ENCODE measurements at places on chromosomes 5 and 9. TPM values are rescaled to one million over a fixed set of nuclear protein-coding genes. Genes with fewer than 3 reads are reported as not detected.

Gene PCAT7
- not detected for total RNA-seq

Gene CDX1
- total RNA-seq, result not detected

Gene C9
- not detected for total RNA-seq

Gene C5orf58
- total RNA-seq, result not detected

Gene ENTREP1
- total RNA-seq, result not detected

Gene MCIDAS
- not detected for total RNA-seq

Gene CYLC2
- not detected for total RNA-seq

Gene STK32A
- total RNA-seq, result not detected

Gene GFM2
- total RNA-seq, result 20.8 TPM

DNA sequence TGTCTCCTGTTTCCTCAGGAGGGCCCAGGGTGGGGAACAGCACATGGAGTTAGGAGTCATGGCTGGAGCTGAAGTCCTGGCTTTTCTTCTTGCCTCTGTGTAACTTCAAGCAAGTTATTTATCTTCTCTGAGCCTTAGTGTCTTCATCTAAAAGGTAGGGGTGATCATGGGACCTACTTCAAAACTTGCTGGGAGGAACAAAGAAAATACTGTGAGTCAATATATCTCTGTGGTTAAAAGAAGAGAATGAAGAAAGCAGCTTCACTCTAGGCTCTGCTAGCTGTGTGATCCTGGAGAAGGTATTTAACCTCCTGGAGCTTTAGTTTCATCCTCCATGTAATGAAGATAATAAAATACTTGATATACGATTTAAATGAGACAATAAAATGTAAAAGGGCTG lies 26.5 kb downstream of the AFAP1L1 start:
- no peak overlapping the region for H3K4me3 ChIP-seq
- peaks cover 26% of the 10 kb centered on the region for H3K27me3 ChIP-seq
- no peaks in the 10 kb centered on the region for H3K4me1 ChIP-seq
- H3K36me3 ChIP-seq, result no peaks in the 10 kb centered on the region

GRCh38 chr9:94938384-94938783 lies 211.9 kb downstream of the AOPEP start:
- no peak for DNase-seq
- H3K27ac ChIP-seq, result no peak overlapping the region
- peaks cover 4% of the 10 kb centered on the region for H3K4me1 ChIP-seq
- H3K27me3 ChIP-seq, result no peaks in the 10 kb centered on the region
- H3K36me3 ChIP-seq, result peaks cover 3% of the 10 kb centered on the region
- H3K4me3 ChIP-seq, result no peak overlapping the region

- no peak overlapping the region for H3K27ac ChIP-seq
- H3K4me1 ChIP-seq, result peaks cover 5% of the 10 kb centered on the region
- H3K27me3 ChIP-seq, result no peaks in the 10 kb centered on the region
- H3K36me3 ChIP-seq, result no peaks in the 10 kb centered on the region
These were observed 75.7 kb downstream of the PIP5K1B start for GRCh38 chr9:68780720-68781119.

DNA sequence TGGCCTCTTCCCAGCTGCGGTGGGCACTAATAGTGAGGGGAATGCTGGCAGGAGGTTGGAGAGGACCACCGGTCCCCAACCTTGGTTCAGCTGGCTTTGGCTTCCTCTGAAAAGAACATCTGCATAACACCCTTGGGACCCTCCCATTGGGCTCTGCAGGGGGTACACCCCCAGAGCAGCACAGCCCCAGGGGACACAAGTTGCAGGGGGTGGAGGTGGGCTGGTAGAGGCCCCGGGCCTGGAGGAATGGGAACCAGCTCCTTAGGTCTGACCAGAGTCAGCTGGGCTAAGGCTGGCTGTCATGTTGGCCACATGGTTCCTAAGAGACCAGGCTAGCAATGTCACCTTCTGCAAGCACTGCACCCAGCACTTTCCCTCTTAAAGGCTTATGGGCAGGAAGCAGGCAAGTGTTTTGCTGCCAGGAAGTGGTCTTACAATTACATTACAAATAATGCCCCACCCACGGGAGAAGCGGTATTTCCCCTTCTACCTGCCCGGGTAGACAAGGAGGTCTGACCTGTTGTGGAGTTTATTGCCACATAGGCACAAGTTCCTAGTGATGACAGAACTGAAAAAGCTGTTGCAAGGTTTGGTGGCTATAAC lies 18.1 kb downstream of the GCNT4 start:
- no peak overlapping the region for H3K4me3 ChIP-seq
- no peaks in the 10 kb centered on the region for H3K36me3 ChIP-seq
- DNase-seq, result peak; percentile 47
- H3K27me3 ChIP-seq, result no peaks in the 10 kb centered on the region

- DNase-seq, result no peak
- H3K4me3 ChIP-seq, result no peak overlapping the region
- no peaks in the 10 kb centered on the region for H3K4me1 ChIP-seq
- H3K27me3 ChIP-seq, result peaks cover 4% of the 10 kb centered on the region
These were observed 12.0 kb downstream of the ABLIM3 start for GRCh38 chr5:149153193-149153750.

DNA sequence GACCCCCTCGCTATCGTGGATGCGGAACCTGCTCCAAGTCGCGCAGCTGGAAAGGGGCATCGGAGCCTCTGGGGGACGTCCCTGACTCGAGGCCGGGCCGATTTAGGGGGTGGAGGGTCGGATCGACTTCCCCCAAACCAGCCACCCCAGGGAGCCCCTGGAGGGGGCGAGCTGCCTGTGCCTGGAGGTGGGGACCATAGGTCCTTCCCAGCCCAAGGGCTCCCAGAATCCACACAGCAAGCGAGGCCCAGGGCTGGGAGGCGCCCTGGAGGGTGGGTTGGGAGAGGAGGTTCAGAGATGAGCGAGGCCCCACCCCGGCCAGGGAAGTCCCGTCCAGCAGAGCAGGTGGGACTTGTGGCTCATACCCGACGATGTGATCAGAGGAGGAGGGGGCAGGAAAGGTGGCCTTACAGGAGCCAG lies 147.6 kb downstream of the GAPVD1 start:
- peaks cover 15% of the 10 kb centered on the region for H3K27me3 ChIP-seq
- H3K27ac ChIP-seq, result no peak overlapping the region
- no peak for DNase-seq
- no peaks in the 10 kb centered on the region for H3K36me3 ChIP-seq
- peak overlapping the region; percentile 41 for H3K4me3 ChIP-seq

DNA sequence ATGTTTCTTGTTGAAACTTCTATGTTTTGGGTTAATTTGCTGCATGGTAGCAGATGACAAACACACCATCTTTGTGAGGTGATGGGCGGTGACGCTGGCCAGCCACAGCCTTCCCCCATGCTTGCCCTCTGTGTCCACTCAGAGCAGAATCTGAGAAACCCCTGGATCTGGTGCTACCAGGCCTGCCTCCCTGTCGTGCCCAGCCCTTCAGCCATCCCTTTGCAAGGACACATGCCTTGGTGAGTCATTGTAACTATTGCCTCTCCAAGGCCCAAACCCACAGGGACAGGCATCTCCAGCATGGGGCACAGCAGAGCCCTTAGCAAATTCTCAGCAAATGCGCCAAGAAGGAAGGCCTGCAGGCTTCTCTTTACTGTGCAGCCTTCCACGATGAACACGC lies 48.1 kb upstream of the FCN1 start:
- no peaks in the 10 kb centered on the region for H3K4me1 ChIP-seq
- no peaks in the 10 kb centered on the region for H3K36me3 ChIP-seq
- no peak overlapping the region for H3K4me3 ChIP-seq
- H3K27me3 ChIP-seq, result no peaks in the 10 kb centered on the region
- H3K27ac ChIP-seq, result no peak overlapping the region
- DNase-seq, result no peak

- DNase-seq, result peak; percentile 92
- peak overlapping the region; percentile 79 for H3K4me3 ChIP-seq
- peaks cover 86% of the 10 kb centered on the region for H3K4me1 ChIP-seq
- H3K36me3 ChIP-seq, result peaks cover 77% of the 10 kb centered on the region
- H3K27me3 ChIP-seq, result no peaks in the 10 kb centered on the region
- peak overlapping the region; percentile 97 for H3K27ac ChIP-seq
These were observed 73.1 kb downstream of the STK10 start for GRCh38 chr5:172114875-172115422.

GRCh38 chr5:179254638-179255271 lies 90.5 kb downstream of the ADAMTS2 start:
- H3K27ac ChIP-seq, result no peak overlapping the region
- no peaks in the 10 kb centered on the region for H3K36me3 ChIP-seq
- no peak overlapping the region for H3K4me3 ChIP-seq
- peaks cover 4% of the 10 kb centered on the region for H3K27me3 ChIP-seq
- no peak for DNase-seq
- no peaks in the 10 kb centered on the region for H3K4me1 ChIP-seq

- H3K36me3 ChIP-seq, result no peaks in the 10 kb centered on the region
- H3K4me3 ChIP-seq, result no peak overlapping the region
- H3K4me1 ChIP-seq, result no peaks in the 10 kb centered on the region
These were observed 36.4 kb upstream of the GAS1 start for GRCh38 chr9:86983620-86984259.

GRCh38 chr5:71873191-71873591 lies 154.1 kb downstream of the CARTPT start:
- H3K4me1 ChIP-seq, result no peaks in the 10 kb centered on the region
- H3K27ac ChIP-seq, result no peak overlapping the region
- H3K4me3 ChIP-seq, result no peak overlapping the region
- no peak for DNase-seq

- no peak for DNase-seq
- H3K4me3 ChIP-seq, result no peak overlapping the region
These were observed 159.2 kb downstream of the CDC42SE2 start for GRCh38 chr5:131423056-131423455.

- H3K4me1 ChIP-seq, result peaks cover 34% of the 10 kb centered on the region
- H3K4me3 ChIP-seq, result no peak overlapping the region
- H3K27ac ChIP-seq, result peak overlapping the region; percentile 41
- peak; percentile 79 for DNase-seq
- peaks cover 4% of the 10 kb centered on the region for H3K27me3 ChIP-seq
- H3K36me3 ChIP-seq, result no peaks in the 10 kb centered on the region
These were observed 2.6 kb downstream of the CTNNAL1 start for GRCh38 chr9:109010746-109011145.

GRCh38 chr5:130112246-130112645 lies 208.0 kb downstream of the CHSY3 start:
- H3K4me1 ChIP-seq, result no peaks in the 10 kb centered on the region
- H3K36me3 ChIP-seq, result no peaks in the 10 kb centered on the region
- H3K4me3 ChIP-seq, result no peak overlapping the region
- no peak for DNase-seq

DNA sequence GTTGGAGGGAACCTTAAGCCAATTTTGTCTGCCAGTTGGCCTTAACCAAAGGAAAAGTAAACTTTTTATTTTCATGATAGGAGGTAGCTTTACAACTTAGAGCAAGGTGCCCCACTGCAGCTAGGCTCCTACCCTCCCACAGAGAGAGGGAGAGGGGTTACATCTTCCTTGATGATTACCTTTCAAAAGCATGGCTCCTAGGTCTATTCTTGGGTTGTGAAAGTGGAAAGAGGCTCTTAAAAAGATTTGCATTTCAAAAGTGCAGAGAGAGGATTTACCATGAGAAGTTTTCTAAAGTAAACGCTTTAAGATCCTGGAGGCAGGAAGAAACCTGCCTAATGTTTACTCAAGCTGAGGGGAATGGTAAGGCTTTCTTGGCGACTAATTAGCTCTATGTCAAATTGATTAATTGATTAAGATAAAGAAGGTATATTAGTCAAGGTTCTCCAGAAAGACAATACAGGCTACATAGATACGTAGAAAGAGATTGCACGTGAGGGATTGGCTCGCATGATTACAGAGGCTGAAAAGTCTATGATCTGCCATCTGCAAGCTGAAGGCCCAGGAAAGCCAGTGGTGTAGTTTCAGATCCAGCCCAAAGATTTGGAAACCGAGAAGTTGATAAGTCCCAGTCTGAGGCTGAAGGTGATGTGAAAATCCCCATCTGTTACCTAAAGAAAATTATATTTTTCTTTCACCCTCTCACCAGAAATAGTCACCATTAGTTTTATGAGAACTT lies 333.8 kb upstream of the CTNND2 start:
- H3K36me3 ChIP-seq, result no peaks in the 10 kb centered on the region
- H3K27ac ChIP-seq, result no peak overlapping the region
- DNase-seq, result no peak
- no peaks in the 10 kb centered on the region for H3K27me3 ChIP-seq
- H3K4me1 ChIP-seq, result no peaks in the 10 kb centered on the region

GRCh38 chr9:120713257-120714087 lies 798 bp downstream of the MEGF9 start:
- H3K36me3 ChIP-seq, result no peaks in the 10 kb centered on the region
- peaks cover 46% of the 10 kb centered on the region for H3K4me1 ChIP-seq
- H3K27ac ChIP-seq, result peak overlapping the region; percentile 73

DNA sequence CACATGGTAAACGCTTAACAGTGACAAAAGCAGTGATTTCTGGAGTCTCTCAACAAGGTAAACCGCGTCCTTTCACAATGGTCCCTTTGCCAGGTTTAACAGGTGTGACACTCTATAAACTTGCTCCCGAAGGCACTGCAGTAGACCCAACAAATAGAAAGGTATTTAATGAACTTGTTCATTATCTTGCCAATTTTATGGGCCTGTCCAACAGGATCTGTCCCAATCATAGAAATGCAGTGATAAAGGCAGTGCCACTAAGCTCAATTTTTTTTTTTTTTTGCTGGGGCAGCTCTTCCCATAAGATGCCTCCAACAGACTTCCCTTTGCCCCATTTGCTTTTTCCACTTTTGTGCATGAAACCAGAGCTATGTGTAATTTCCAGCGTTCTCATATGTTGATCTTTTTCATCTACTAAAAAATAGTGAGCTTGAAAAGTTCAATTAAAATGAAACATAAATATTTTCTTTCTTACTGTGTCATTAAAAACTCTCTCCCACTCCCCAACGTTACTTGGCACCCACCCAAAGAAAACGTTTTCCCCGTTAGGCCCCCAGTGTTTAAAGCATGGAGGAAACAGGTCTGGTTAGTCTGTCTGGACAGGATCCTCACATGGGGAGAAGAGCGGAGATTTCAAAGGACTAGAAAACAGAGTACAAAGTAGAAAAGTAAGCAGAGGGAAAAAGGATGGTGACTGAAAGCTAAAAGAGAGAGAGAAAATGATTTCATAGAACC lies 80.9 kb upstream of the SPATA31D4 start:
- H3K4me1 ChIP-seq, result no peaks in the 10 kb centered on the region
- no peaks in the 10 kb centered on the region for H3K36me3 ChIP-seq
- H3K4me3 ChIP-seq, result no peak overlapping the region
- no peak overlapping the region for H3K27ac ChIP-seq

- peaks cover 26% of the 10 kb centered on the region for H3K36me3 ChIP-seq
- no peaks in the 10 kb centered on the region for H3K27me3 ChIP-seq
- H3K4me1 ChIP-seq, result peaks cover 19% of the 10 kb centered on the region
These were observed 50.8 kb downstream of the F2R start for GRCh38 chr5:76766746-76767145.

DNA sequence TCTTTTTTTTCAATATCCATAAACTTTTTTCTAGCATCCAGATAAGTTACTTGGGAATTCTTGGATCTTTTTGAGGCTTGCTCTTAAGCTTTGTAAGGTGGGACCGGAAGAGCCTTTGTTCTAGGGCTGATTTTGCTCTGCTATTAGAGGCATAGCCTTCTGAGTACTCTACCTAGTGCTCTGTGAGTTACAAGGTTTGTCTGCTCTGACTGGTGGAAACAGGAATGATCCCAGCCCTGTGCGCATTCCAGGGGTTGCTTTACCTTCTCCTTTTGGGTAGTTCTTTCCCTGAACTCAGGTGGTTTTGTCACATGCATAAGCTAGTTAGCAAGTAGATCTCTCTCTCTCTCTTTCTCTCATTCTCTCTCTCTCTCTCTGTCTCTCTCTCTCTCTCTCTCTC lies 180.8 kb upstream of the PCSK5 start:
- H3K27me3 ChIP-seq, result no peaks in the 10 kb centered on the region
- H3K4me3 ChIP-seq, result no peak overlapping the region
- no peak for DNase-seq
- H3K27ac ChIP-seq, result no peak overlapping the region
- no peaks in the 10 kb centered on the region for H3K36me3 ChIP-seq

All from activated CD4-positive, alpha-beta memory T cell treated with anti-CD3 and anti-CD28 coated beads, Interleukin-2, amount 10 ng/mL, durations not matched to agents 7 days and 5 days (primary cell).